ENCODE measurements at places on chromosomes 4 and X.

DNA sequence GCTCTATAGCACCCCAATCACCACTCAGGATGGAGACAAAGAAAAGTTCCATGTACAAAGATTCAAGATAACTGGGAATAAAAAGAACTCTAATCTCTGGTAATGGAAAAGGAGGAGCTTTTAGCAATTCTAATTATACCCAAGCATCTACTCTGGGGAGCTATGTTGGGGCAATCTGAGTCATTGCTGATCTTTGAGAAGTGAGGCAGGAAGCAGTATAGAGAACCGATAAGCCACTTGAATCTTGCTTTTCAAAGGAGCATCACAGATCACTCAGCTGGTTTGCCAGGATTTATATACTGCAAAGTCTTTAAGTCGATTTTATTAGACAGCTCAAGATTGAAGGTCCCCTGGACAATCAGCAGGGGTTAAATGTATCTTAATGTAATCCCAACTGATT, 220.0 kb downstream of the ENOX2 start:
- DNase-seq, result no peak

- no peak for DNase-seq
Observed at GRCh38 chr4:83782591-83782990, 246.7 kb downstream of the GPAT3 start.

DNA sequence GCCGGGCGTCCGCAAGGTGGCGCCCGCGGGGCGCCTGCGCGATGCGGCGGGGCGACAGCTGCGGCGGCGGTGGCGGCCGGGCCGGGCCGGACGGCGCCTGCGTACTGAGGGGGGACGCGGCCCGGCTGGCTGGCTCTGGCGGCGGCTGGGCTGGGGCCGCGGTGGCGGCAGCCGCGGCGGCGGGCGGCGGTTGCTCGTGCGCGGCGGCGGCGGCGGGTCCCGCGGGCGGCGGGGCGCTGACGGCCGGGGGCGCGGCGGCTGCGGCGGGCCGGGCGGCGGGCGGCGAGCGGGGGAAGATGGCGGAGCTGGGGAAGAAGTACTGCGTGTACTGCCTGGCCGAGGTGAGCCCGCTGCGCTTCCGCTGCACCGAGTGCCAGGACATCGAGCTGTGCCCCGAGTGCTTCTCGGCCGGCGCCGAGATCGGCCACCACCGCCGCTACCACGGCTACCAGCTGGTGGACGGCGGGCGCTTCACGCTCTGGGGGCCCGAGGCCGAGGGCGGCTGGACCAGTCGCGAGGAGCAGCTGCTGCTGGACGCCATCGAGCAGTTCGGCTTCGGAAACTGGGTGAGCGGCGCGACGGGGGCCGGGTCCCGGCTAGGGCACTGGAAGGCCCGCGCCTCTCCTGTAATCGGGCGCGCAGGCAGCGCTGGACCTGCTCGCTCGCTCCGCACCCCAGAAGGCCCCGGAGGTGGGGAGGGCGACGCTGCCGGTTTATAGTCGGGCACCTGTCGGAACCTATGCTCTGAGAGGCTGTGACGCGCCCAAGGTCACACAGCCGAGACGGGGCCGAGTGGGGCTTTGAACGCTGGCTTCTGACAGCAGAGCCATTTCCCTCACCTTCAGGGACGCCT, at the start of gene TADA2B:
TADA2B (plus strand) TSS at position 89 of the 853 bp plus-strand sequence; CDS start at position 297, 208 bp downstream.
- peak; percentile 56 for DNase-seq

DNA sequence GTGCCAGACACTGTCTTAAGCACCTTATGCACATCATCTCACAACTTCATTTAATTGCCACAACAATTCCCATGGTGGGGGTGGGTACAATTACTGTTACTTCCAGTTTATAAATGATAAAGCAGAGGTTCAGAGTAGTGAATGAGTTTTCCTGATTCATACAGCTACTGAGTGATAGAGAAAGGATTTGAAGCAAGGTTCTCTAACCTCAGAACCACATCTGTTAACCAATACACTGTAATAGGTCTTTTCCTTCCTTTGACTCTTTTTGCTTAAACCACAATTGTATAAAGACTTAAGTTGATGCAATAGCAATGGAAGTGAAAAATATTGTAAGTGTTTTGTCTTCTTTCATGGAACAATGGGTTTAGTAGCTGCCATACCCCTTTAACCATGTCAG, 43.5 kb upstream of the PAK3 start:
- DNase-seq, result no peak

DNA sequence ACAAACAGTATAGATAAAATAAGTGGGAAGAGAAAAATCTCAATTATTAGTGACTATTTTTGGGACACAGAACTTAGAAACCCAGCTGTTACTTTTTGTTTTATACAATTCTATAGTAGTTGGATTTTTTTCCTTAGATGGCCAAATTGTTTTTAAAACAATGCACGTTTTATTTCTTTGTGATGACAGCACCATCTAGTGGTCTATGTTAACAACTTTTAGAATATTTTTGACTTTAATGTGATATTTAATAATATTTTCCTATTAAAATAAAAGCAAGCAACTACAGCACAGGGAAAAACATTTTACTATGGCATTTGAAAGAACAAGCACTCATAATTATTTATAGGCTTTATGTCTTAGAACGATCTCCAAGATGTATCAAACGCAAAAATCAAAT, 5.6 kb upstream of the SMIM31 start:
- DNase-seq, result no peak

- peak; percentile 62 for DNase-seq
Observed at GRCh38 chr4:153465615-153466080, 512 bp upstream of the TMEM131L start.

DNA sequence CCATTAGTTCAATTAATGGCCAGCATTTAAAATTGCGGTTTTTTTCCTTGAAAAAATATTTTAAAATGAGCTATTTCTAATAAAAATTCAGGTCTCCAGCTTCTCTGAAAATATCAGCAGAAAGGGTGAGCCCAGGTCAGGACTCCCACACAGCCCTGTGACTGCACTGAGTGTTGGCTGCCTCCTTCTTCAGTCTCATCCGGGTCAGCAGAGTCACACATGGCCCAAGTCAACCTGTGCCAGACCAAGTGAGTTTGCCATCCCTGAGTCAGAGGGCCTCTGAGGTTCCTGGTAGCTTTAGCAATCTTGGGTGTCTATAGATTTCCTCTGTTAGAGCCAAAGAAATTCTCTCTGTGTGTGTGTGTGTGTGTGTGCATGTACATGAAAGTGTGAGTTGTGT, 22.1 kb upstream of the MSX1 start:
- DNase-seq, result no peak

DNA sequence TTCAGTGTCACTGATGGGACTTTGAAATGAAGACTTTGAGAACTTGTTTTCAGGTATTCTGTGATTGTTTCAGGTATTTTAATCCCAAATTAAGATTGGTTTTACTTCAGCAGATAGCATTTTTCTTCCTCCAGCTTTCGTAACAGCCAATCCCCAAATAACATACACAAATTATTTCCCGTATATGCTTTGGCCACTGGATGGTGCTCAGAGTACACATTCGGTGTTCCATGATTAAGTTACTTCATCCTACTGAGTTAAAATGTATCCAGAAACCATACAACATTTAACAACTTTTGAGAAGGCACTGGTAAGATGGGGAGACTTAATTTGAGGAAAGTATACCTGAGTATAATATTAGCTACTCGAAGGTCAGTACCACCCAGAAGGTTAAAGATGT, 233.4 kb upstream of the FAM47A start:
- DNase-seq, result peak; percentile 22

DNA sequence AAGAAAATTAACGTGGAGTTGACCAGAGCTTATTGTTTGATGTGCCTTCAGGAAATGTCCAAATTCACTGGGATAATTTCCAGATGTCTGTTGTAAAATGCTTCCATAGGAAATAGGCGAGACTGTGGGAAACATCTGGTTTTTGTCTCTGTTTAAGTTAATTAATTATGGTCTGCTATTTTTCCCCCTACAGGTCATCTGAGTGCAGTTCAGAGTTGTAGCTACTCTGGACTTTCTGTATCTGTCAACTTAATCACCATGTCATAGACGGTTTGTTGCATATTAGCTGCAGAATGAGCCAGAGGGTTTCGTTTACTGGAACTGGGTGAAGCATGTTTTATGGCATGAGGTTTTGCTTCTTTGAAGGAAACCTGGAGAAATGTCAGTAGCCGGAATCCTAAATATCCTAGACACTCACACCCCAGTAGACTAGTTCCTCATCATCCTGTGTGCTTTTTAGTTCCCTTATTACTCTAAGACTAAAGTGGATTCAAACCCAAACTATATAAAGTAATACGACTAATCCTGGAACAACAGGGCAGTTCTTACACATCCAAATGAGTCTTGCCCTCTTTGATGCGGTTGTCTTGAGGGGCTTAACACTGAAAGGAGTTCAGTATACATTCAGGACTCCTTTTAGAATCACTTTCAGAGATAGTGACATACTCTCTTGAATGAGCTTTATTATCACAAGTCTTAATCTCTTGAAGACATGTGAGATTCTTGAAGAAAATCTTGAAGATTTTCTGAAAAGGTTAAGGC, 62.5 kb downstream of the PPEF1 start:
- DNase-seq, result no peak

DNA sequence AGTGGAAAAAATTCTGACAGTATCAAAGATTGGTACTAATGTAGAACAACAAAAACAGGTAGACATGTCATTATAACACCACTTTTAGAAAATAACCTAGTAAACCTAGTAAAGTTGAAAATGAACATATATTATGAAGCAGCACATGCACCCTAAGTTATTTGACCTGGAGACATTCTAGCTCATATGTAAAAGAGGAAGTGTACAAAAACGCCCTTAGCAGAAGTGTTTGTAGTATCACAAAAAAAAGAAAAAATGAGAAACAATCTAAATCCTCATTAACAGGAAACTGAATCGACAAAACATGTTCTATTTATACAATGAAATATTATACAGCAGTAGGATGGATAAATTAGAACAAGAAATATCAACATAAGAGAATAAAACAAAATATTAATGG, 318.9 kb upstream of the PPP1R2C start:
- no peak for DNase-seq

DNA sequence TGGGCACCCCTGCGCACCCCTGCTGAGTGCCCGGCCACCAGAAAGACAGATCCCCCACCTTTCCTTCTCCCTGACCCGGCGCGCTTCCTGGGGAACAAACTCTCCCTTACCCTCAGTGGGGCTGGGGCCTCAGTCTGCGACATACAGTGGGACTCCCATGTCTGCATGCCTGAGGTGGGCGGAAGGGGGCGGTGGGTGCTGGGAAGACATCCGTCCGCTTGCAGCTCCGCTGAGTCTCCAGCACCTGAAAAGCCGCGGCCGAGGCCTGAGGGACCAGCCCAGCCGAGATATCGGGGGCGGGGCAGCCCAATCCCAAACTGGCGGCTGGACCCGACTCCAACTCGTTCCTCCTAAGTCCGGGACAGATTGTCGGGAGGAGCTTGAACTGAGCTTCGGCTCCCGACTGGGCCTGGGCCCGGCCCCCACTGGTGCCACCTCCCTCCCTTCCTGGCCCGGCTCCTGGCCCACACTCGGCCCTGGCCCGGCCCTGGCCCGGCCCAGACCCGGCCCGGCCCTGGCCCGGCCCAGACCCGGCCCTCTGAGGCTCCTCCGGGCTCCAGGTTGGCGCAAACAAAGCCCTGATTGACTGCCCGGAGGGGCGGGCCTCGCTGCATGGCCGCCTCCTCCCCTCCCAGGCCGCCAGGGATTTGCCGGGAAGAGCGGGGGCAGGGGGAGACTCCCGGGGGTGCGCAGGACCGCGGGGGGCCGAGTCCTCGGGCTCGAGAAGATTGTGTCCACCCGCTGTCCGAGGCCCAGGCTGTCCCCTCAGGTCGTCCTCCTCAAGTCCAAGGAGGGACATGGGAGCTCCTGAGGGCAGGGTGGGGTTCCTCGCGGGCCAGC, 877 bp upstream of the SLC16A2 start:
- peak; percentile 49 for DNase-seq

DNA sequence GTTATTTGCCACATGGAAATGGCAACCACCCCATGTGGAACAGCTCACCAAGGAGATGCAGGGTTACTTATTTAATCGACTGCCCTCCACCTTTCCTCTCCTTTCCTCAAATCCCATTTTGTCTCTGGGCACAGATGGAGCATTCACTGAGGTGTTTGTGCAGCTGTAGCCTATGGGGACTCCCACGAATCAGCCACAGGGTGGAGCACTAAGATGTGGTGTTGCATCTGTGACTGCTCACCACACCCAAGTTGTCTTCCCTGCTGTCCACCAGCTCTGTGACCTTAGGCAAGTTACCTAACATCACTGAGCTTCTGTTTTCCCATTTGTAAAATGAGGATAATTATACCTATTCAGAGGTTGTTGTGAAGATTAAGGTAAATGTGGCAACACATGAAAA, 252.4 kb upstream of the CPEB2 start:
- peak; percentile 68 for DNase-seq

DNA sequence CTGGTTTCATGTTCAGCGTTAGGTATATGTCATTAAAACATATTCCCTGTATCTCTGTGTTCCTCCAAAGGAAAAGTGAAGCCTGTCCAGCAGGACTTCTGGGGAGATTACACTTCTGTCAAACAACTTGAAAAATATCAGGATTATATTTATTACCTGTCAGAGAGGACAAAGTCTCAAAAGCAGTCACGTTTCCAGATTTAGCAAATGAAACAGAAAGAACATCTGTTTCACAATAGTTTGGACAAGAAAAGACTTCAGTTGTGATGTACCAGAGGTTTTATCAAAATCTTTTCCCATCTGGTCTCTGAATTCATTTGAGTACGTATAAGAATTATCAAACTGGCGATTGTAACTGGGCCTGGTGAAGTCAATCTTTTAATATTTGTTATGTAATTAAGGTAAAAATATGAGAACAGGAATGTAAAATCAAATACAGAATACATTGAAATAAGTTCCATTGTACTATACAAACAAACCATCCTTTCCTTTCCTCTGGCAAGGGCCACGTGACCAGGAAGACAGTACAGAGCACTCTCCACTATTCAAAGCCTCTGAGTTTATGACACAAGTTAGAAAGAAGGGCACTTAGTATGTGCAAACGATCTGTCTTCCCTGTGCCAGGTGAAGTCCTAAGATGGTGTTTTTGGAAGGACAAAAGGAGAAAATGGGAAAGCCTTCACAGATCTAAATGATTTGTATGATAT, 3.2 kb downstream of the CASP3 start:
- DNase-seq, result no peak

- DNase-seq, result no peak
Observed at GRCh38 chr4:145735827-145736226, 55.9 kb downstream of the C4orf51 start.

DNA sequence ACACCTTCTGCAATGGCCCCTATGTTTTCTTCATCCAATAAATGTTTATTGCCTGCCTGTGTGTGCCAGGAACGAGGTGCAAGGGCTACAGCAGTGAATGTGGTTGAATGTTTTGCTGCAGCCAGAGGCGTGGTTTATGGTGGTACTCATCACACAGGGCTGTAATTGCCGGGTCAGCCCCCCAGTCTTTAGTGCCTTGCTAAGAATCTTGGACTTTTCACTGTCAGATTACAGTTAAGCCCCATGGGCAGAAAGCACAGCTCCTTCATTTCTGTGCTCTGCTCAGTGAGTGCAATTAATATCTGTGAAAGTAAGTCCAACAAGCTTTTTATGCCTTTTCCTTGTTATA, 67.8 kb downstream of the TAPT1 start:
- no peak for DNase-seq

GRCh38 chr4:145483514-145483913, 1.9 kb downstream of the SMAD1 start:
- no peak for DNase-seq

Measured in testis (tissue), 5 donors.